H4 (cell line): ENCODE measurements at places on chromosomes 2 and 18. TPM values are rescaled to one million over a fixed set of nuclear protein-coding genes. Genes with fewer than 3 reads are reported as not detected.
A peak's percentile ranks its signal among the peaks of the same experiment; 100 is the strongest.

DNA sequence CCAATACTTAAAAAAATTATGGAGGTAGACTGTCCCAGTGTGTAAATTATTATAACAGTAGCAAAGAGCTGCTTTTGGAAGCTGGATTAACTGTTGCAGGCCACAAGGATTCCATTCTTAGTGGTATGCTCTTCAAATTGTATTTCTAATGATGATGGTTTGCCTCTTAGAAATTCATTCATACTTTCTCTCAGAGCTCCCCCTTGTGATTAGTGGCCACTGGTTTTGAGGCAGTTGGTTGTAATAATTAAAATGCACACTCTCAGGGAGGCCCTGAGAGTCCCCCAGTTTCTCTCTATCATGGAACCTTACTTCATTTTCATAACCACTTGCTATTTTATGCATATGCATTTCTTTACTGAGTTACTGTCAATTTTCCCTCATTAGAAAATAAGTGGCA lies 122.5 kb downstream of the PLA2R1 start:
- DNase-seq = no peak

DNA sequence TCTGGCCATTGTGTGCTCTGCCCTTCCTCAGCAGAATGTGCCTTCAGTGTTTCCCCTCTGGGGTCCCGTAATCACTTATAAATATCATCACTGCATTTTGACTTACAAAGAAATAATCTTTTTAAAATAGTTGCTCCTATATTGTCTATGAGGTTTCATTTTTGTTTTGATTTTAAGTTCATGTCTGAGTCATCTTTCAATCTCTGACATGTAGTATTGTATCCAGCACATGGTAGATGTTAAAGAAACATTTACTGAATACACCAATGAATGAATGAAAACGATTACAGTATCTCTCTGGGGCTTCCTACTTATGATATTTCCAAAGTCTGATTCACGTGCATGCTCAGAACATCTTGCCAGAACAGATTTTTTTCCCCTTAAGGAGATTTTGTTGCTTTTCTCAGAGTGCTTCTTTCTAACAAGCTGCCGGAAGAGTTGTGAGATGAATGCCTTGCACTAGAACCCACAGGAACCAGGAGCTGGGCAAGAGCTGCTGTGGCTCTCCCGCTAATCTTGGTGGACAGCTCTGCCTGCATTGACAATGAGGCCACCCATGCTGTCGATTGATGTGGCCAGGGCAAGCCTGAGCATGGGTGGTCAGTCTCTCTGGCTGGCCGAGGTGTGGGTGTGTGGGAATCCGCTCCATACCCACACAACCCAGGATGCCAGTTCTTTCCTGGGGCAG lies 199.4 kb downstream of the CYRIA start:
- DNase-seq = no peak

DNA sequence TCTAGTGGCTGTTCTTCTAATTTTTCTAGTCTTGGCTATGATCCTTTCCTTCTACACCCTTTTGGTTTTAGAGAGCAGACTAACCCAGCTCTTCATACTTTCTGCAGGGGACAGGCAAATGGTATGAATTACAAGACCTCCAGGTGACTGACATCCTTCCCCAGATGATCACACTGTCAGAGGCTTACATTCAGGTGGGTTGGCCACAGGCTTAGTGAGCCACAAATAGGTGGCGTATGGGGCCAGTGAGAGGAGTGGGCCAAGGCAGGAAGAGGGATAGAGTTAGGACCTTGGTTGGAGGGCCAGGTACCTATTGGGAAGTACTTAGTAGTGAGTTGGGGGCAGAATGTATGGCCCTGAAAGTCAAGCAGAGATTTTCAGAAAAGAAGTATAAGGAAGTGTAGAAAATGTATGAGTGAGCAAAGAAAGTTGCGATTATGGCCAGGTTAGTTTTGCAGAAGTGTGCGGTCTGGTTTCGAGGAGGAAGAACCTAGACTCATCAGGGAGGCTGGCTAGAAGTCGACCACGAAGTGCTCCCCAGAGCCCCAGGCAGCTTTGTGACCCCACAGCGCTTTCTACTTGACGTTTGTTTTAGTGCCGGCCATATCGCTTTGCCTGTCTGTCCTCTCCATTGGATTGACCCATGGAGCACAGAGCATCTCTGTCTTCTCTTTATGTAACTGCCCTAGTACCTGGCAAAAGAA lies 20.0 kb downstream of the SFTPB start:
- DNase-seq = no peak

GRCh38 chr18:2932247-2933181 lies 80.4 kb downstream of the LPIN2 start:
- peak; percentile 47 for DNase-seq

ADGRF3 gene
- total RNA-seq = 0.02 TPM in 1 of 2 replicates, not detected in the other
